NCI-H524 treated with DMSO at 0.1 percent for 48 hours (cell line): ENCODE measurements at places on chromosomes 16 and 17.

DNA sequence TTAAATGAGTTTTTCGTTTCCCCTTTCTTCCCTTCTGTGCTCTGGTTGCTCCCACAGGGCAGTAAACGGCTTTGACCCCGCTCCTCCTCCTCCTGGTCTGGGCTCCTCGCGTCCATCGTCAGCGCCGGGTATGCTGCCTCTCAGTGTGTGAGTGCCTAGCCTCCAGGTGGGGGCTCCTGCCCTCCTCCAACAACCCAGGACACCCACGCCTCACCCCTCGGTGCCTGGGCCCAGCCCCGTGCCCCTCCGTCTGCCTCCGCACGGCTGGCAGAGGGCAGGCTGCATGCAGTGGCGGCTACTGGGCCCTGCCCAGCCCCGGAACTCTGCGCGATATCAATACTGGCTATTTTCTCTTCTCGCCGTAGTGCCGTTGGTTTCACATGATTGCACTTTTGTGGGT, 31.2 kb downstream of the NDEL1 start:
- DNase-seq = no peak

GRCh38 chr17:36592716-36593321, 1.1 kb downstream of the DHRS11 start:
- DNase-seq = no peak

GRCh38 chr16:87417528-87417910, 25.4 kb downstream of the MAP1LC3B start:
- DNase-seq = no peak

- no peak for DNase-seq
Observed at GRCh38 chr17:2874189-2874686, 78.0 kb downstream of the RAP1GAP2 start.

GRCh38 chr17:60107526-60108257, 29.0 kb upstream of the HEATR6 start:
- DNase-seq = no peak
